Trophoblast cell (in vitro differentiated cells and primary cell): ENCODE measurements at places on chromosomes 5 and 9.

- no peak for DNase-seq
- no peak overlapping the region for H3K4me3 ChIP-seq
- H3K27ac ChIP-seq, result no peak overlapping the region
- no peaks in the 10 kb centered on the region for H3K4me1 ChIP-seq
- H3K27me3 ChIP-seq, result no peaks in the 10 kb centered on the region
These were observed 25.0 kb downstream of the DNAJB5 start for GRCh38 chr9:35014517-35014916.

GRCh38 chr5:136246122-136246521 is 53.2 kb upstream of the SMIM32 start:
- no peak overlapping the region for H3K4me3 ChIP-seq
- H3K36me3 ChIP-seq, result no peaks in the 10 kb centered on the region
- no peak overlapping the region for H3K27ac ChIP-seq
- DNase-seq, result no peak
- no peaks in the 10 kb centered on the region for H3K27me3 ChIP-seq

- H3K4me3 ChIP-seq, result no peak overlapping the region
- H3K4me1 ChIP-seq, result no peaks in the 10 kb centered on the region
- no peaks in the 10 kb centered on the region for H3K27me3 ChIP-seq
- no peak overlapping the region for H3K27ac ChIP-seq
- H3K36me3 ChIP-seq, result no peaks in the 10 kb centered on the region
- DNase-seq, result no peak
These were observed 143.4 kb downstream of the FAM114A2 start for GRCh38 chr5:153895266-153895665.

DNA sequence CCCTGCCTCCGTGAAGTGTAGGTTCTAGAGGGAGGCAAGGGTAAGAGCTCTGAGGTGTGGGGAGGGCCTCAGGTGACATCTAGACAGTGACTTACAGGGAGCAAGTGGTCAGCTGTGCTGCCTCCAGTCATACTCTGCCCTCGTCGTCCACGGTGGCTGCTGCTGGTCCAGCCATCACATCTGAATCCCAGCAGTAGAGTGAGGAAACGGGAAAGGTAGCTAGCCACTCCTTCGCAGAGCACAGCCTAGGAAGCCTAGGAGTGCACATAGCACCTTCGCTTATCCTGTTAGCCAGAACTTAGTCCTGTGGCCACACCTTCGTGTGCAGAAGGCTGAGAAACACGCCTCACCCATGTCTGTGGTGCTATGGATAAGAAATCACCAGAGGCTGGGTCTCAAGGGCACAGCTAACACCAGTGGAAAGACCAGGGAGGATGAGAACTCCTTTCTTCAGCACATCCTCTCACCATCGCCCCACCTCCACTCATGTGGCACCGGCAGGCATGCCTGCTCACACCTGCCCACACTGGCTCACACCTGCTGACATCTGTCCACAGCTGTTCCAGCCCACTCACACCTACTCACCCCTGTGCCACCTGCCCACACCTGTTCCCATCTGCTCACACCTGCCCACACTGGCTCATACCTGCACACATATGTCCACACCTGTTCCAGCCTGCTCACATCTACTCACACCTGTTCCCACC is 44.5 kb upstream of the SLC6A19 start:
- peaks cover 32% of the 10 kb centered on the region for H3K27me3 ChIP-seq
- no peaks in the 10 kb centered on the region for H3K4me1 ChIP-seq
- DNase-seq, result no peak
- no peak overlapping the region for H3K4me3 ChIP-seq
- no peaks in the 10 kb centered on the region for H3K36me3 ChIP-seq

- no peaks in the 10 kb centered on the region for H3K36me3 ChIP-seq
- H3K4me1 ChIP-seq, result peaks cover 11% of the 10 kb centered on the region
- H3K27ac ChIP-seq, result no peak overlapping the region
These were observed 89.7 kb downstream of the ZNF366 start for GRCh38 chr5:72417333-72418062.

GRCh38 chr9:116116393-116116792 is 37.2 kb upstream of the PAPPA start:
- no peak overlapping the region for H3K4me3 ChIP-seq
- no peaks in the 10 kb centered on the region for H3K36me3 ChIP-seq
- H3K4me1 ChIP-seq, result no peaks in the 10 kb centered on the region
- DNase-seq, result no peak
- no peak overlapping the region for H3K27ac ChIP-seq
- no peaks in the 10 kb centered on the region for H3K27me3 ChIP-seq

GRCh38 chr9:35840881-35841644 is 12.0 kb downstream of the TMEM8B start:
- no peak for DNase-seq
- peaks cover 2% of the 10 kb centered on the region for H3K36me3 ChIP-seq
- no peak overlapping the region for H3K4me3 ChIP-seq
- no peak overlapping the region for H3K27ac ChIP-seq
- no peaks in the 10 kb centered on the region for H3K27me3 ChIP-seq
- H3K4me1 ChIP-seq, result no peaks in the 10 kb centered on the region

DNA sequence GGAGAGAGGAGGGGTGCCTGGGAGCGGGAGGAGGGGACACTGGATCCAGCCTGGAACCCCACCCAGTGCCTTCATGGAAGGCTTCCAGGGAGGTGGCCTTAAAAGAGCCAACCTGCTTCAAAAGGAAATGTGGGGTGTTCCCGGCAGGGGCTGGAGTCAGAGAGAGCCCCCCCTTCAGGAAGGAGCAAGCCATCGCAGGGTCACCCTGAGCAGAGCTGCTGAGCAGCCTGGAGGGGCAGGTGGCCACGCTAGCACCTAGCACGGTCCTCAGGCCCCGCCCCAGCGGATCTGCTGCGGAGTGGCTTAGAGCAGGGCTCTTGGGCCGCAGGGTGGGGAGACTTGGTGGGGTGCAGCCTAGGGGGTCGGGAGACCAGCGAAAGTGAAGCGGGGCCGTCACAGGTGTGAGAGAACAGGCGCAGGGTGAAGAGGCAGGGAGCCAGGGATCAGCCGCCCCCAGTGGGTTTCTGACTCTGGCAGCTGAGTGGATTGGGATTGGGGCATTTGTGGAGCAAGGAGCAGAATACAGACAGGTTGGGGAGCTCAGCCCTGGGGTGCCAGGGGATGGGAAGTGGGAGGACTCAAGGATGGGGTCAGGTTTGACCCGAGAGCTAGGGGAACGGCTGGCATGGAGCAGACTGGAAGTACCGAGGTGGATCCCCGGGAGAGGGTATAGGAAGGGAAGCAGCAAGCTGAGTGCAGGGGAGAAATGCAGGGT is 1.5 kb downstream of the LCN2 start:
- peaks cover 6% of the 10 kb centered on the region for H3K4me1 ChIP-seq
- DNase-seq, result no peak
- H3K4me3 ChIP-seq, result no peak overlapping the region
- H3K36me3 ChIP-seq, result no peaks in the 10 kb centered on the region
- H3K27me3 ChIP-seq, result no peaks in the 10 kb centered on the region
- no peak overlapping the region for H3K27ac ChIP-seq

- no peak overlapping the region for H3K27ac ChIP-seq
- no peak overlapping the region for H3K4me3 ChIP-seq
- no peaks in the 10 kb centered on the region for H3K27me3 ChIP-seq
- H3K36me3 ChIP-seq, result no peaks in the 10 kb centered on the region
These were observed 88.1 kb downstream of the ITGA1 start for GRCh38 chr5:52875827-52876226.

GRCh38 chr5:172775326-172776234 is 4.6 kb upstream of the DUSP1 start:
- H3K36me3 ChIP-seq, result no peaks in the 10 kb centered on the region
- no peaks in the 10 kb centered on the region for H3K27me3 ChIP-seq
- H3K4me1 ChIP-seq, result peaks cover 2% of the 10 kb centered on the region
- peak; percentile 97 for DNase-seq
- H3K27ac ChIP-seq, result no peak overlapping the region

DNA sequence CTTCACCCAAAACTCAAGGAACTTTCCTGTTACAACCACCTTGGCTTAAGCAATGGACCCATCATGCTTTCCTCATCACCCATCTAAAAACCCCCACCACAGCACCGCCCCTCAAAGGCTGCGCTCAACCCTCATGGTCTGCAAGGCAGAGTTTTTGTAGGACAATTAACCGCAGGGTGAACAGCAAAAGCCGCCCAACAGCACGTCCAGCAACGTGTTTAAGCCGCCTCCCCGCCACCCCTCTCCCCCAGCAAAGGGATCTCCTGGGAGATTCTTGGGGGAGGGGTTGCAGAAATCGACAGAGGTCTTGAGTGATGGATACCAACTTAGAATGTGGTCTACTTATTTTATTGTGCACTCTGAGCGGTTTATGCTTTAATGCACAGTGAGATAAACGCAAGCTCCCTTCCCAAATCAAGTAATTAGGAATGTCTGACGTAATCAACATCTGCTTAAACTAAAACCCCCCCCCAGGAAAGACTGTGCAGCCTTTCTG is 1.9 kb downstream of the ROR2 start:
- H3K27ac ChIP-seq, result no peak overlapping the region
- peaks cover 6% of the 10 kb centered on the region for H3K27me3 ChIP-seq
- DNase-seq, result no peak
- H3K4me3 ChIP-seq, result peak overlapping the region; percentile 70

GRCh38 chr5:16595881-16596580 is 20.8 kb downstream of the RETREG1 start:
- H3K27me3 ChIP-seq, result no peaks in the 10 kb centered on the region
- no peak overlapping the region for H3K4me3 ChIP-seq
- H3K4me1 ChIP-seq, result no peaks in the 10 kb centered on the region
- no peak overlapping the region for H3K27ac ChIP-seq
- no peak for DNase-seq

- no peaks in the 10 kb centered on the region for H3K27me3 ChIP-seq
- H3K36me3 ChIP-seq, result no peaks in the 10 kb centered on the region
- H3K4me3 ChIP-seq, result no peak overlapping the region
- no peak overlapping the region for H3K27ac ChIP-seq
- H3K4me1 ChIP-seq, result no peaks in the 10 kb centered on the region
These were observed 71.6 kb upstream of the STC2 start for GRCh38 chr5:173399851-173400250.

DNA sequence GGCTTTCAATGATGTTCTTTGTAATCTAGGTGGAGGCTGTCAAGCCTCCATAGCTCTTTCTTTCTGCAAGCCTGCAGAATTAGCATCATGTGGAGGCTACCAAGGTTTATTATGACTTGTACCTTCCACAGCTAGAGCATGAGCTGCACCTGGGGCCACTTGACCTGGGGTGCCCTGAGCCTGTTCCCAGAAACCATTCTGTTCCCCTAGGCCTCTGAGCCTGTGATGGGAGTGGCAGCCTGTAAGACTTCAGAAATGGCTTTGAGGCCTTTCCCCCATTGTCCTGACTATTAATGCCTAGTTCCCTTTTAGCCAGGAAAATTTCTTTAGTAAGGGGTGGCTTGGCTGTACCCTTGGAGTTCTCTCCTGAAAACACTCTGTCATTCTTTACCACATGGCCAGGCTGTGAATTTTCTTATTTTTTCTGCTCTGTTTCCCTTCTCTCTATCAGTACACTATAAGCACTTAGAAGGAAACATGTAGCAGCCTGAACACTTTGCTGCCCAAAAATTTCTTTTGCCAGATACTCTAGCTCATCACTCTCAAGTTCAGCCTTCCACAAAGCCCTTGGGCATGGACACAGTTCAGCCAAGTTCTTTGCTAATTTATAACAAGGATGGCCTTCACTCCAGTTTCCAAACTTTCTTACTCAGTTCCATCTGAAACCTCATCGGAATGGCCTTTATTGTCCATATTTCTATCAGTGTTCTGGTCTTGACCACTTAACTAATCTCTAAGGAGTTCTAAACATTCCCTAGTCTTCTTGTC is 61.4 kb upstream of the NR3C1 start:
- DNase-seq, result no peak
- H3K4me1 ChIP-seq, result no peaks in the 10 kb centered on the region
- no peaks in the 10 kb centered on the region for H3K36me3 ChIP-seq
- H3K27ac ChIP-seq, result no peak overlapping the region
- no peaks in the 10 kb centered on the region for H3K27me3 ChIP-seq

- H3K27ac ChIP-seq, result no peak overlapping the region
- DNase-seq, result no peak
- no peak overlapping the region for H3K4me3 ChIP-seq
- no peaks in the 10 kb centered on the region for H3K27me3 ChIP-seq
- no peaks in the 10 kb centered on the region for H3K4me1 ChIP-seq
These were observed 567.5 kb upstream of the RIOK2 start for GRCh38 chr5:97750576-97750975.

GRCh38 chr5:57172466-57173318 is 1.2 kb upstream of the GPBP1 start:
- DNase-seq, result no peak
- peaks cover 3% of the 10 kb centered on the region for H3K4me1 ChIP-seq
- H3K36me3 ChIP-seq, result no peaks in the 10 kb centered on the region
- H3K27ac ChIP-seq, result peak overlapping the region; percentile 100
- H3K4me3 ChIP-seq, result peak overlapping the region; percentile 83
- H3K27me3 ChIP-seq, result no peaks in the 10 kb centered on the region

DNA sequence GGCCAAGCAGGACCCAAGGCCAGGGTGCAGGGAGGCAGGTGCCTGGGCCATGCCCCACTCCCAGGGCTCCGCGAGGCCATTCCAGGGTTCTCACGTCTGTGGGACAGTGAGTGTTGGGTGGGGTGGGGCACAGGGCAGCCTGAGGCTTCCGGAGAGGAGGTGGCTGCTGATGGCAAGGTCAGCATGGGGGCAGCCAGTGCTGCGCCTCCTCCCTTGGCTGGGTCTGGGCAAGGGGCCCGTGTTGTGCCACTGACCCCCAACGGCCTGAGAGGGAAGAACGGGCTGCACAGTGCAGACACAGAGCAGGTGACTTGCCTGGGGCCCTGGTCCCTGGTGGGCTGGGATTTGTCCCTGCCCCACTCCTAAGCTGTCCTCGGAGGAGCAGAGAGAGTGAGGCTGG is 82.1 kb downstream of the RXRA start:
- no peak overlapping the region for H3K27ac ChIP-seq
- no peak for DNase-seq
- H3K36me3 ChIP-seq, result peaks cover 5% of the 10 kb centered on the region
- H3K4me3 ChIP-seq, result no peak overlapping the region
- H3K27me3 ChIP-seq, result no peaks in the 10 kb centered on the region
- peaks cover 47% of the 10 kb centered on the region for H3K4me1 ChIP-seq

GRCh38 chr9:129149442-129149841 is 28.6 kb downstream of the IER5L start:
- peaks cover 52% of the 10 kb centered on the region for H3K36me3 ChIP-seq
- H3K4me1 ChIP-seq, result peaks cover 36% of the 10 kb centered on the region
- H3K27me3 ChIP-seq, result no peaks in the 10 kb centered on the region
- no peak overlapping the region for H3K27ac ChIP-seq
- no peak for DNase-seq

- H3K27ac ChIP-seq, result no peak overlapping the region
- H3K4me1 ChIP-seq, result no peaks in the 10 kb centered on the region
- H3K4me3 ChIP-seq, result no peak overlapping the region
- H3K36me3 ChIP-seq, result no peaks in the 10 kb centered on the region
- DNase-seq, result no peak
- H3K27me3 ChIP-seq, result no peaks in the 10 kb centered on the region
These were observed 473.8 kb upstream of the PTPRD start for GRCh38 chr9:11086561-11086960.
